ENCODE measurements at places on chromosomes 2 and 18.

- no peak for DNase-seq
These were observed 108.3 kb downstream of the HDAC4 start for GRCh38 chr2:239292531-239292930.

DNA sequence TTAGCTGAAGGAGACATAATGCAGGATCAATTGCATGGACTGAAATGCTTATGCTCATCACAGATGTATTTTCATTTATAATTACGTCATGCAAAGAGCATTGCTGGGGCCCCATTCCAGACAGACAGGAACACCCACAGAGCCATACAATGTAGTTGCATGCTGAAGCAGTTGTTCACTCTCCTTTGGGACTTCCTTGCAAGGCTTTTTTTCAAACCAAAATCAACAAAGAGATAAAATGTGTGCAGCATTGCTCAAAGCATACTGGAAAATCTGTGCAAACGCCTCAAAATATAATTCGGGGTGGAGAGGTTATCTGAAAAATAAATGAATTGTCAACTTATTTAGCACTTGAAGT lies 463.2 kb downstream of the CDH2 start:
- DNase-seq, result no peak

GRCh38 chr18:2147476-2148230 lies 423.7 kb downstream of the METTL4 start:
- no peak for DNase-seq

- DNase-seq, result no peak
These were observed 48.9 kb downstream of the PLEKHA3 start for GRCh38 chr2:178529194-178529593.

GRCh38 chr2:218187296-218188015 lies 20.7 kb upstream of the CXCR1 start:
- no peak for DNase-seq

DNA sequence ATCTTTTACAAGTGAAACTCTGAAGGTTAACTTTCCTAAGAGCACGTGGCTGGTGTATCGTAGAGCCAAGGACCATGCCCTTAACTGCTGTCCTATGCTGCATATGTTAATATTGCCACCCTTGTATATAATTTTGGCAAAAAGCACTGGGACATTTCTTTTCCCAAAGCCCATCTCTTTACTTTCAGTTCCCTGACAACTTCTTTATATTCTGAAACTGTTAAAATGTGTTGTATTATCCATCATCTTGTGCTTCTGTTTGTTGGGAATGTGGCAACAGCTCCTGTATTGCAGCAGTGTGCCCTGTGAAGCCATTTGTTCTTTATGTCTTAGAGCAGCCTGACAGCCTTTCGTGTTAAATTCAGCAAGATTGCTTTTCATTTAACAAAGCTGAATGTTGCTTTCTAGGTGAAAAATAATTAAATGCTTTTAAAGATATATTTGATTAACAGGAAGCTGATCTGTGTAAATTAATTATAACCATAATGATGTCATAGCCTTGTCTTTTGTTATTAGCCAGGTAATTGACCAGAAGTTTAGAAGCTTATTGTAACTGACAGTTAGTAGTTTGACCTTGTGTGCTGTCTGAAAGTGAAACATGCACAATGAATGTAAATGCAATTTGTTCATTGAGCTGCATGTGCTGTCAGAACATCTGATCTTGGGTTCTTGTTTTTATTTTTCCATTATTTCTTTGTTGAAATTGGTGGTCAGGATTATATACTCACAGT lies 9.7 kb downstream of the RHBDD1 start:
- no peak for DNase-seq

All from CD4-positive, alpha-beta T cell treated with Interleukin-10 for 1 hour (primary cell).